ENCODE measurements at places on chromosomes 5 and 9.
A peak's percentile ranks its signal among the peaks of the same experiment; 100 is the strongest.

GRCh38 chr9:107768224-107768623, 278.7 kb upstream of the KLF4 start:
- no peak for DNase-seq

GRCh38 chr9:127360829-127361228, 36.1 kb upstream of the SLC2A8 start:
- DNase-seq: peak; percentile 6

- DNase-seq: no peak
Observed at GRCh38 chr5:42879291-42879690, 67.6 kb upstream of the SELENOP start.

DNA sequence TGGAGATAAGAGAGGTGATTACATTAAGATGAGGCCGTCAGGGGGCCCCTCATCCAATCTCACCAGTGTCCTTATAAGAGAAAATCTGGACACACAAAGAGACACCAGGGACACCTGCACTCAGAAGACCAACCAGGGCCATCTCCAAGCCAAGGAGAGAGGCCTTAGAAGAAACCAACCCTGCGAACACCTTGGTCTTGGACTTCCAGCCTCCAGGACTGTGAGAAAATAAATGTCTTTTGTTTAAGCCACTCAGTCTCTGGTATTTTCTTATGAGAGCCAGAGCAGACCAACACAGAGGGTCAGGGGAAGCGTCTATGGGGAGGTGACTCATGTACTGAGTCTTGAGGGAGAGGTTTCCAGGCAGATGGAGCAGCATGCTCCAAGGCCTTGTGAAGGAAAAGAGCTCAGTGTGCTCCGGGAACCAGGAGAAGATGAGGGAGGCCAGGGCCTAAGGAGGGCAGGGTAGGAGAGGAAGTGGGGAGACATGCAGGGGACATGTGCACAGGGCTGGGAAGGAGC, 5.4 kb downstream of the PHYKPL start:
- DNase-seq: peak; percentile 51

DNA sequence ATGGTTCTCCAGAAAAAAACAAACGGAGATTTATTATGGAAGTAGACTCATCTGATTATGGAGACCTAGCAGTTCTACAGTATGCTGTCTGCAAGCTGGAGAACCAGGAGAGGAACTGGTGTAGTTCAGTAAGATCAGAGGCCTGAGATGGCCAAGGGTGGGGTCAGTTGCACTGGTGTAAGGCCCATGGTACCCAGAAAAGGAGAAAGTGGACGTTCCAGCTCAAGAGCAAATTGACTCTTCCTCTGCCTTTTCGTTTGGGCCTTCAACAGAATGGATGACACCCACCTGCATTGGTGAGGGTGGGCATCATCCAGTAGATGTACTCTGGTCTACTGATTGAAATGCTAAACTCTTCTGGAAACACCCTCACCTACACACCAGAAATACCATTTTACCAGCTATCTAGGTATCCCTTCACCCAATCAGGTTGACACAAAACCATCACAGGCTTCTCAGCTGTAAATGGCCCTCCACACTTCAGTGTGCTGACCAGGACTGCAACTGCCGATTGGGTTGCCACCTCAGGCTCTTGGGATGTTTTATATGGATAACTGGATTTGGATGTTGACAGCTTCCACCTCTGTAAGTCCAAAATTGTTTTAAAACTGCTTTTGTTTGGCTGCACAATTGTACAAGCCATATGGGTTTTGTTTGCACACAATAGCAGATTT, 51.2 kb downstream of the RAD23B start:
- DNase-seq: no peak

DNA sequence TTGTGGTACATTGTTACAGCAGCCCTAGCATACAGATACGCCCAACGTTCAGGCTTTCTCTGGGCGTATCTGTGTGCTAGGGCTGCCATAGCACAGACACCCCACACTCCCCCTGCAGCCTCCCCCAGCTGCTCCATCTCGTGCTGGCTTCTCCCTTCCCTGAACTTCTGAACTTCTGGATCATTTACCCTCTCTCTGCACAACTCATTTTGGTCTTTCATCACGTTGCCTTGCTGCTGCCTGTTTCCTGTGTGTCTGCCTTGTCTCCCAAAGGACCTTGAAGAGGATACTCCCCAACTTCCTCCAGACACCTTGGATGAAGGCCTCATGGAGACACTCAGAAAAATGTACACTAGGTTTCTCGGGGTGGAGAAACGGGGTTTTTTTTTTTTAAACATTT, 37.3 kb downstream of the SLIT3 start:
- DNase-seq: peak; percentile 20

DNA sequence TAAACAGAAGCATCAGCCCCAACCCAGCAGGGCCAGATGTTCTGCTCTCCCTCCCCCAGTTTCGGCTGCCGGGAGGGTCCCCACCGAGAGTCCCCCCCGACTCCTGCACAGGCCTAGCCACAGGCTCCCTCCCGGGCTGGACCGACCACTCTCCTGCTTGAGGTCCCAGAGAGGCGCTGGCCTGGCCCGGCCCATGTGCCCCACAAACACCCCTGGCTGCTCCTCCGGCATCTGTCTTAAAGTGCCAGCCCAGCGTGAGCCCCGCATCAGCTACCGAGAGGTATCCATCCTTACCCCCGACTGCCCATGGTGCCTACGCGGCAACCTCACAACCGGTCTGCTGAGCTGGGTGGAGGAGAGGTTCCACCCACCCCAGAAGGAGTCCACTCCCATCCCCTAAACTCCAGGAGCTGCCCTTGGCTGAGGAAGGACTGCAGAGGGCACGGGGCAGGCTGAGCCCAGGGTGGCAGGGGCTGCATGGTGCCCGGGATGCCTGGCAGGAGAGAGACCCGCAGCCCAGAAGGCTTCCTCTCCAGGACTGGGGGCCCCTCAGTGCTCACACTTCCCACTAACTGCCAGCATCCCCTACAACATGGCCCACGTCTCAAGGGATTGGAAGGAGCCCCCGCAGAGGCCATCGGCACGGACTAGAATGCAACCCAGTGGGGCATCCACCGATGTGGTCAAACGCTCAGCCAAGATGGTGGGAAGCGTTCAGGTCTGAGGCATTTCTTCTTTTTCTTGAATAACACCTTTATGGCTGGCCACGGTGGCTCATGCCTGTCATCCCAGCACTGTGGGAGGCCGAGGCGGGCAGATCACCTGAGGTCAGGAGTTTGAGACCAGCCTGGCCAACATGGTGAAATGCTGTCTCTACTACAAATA, 15.6 kb upstream of the EGFL7 start:
- no peak for DNase-seq

DNA sequence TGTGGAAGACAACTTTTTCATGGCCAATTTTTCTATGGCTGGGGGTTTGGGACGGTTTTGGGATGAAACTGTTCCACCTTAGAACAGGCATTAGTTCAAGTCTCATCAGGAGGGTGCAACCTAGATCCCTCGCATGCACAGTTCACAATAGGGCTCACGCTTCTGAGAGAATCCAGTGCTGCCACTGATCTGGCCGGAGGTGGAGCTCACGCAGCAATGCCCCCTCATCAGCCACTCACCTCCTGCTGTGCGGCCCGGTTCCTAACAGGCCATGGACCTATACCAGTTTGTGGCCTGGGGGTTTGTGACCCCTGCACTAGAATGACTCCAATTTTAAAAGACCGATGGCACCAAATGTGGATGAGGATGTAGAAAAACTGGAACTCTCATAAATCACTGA, 127.2 kb upstream of the IER5L start:
- DNase-seq: no peak

DNA sequence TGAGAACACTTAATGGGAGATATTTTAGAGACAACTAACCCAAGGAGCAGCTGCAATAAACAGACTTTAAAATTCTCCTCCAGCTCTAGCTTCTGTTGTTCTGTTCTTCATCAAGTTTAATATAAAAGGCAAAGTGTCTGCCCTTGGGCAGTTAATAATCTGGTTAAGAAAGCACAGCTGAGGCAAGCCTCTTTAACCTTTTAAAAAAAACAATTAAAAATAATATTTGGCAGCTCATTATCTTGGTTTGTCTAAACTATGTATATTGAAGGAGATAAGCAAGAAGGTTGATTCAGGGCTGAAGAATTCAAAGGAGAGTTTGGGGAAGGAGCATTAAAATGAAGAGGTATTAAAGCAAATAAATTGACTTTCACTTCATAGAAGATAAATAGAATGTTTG, 75.4 kb downstream of the TSSK1B start:
- DNase-seq: no peak

- DNase-seq: no peak
Observed at GRCh38 chr9:136754626-136755301, 3.3 kb downstream of the LCN8 start.

GRCh38 chr5:142846406-142846805, 76.2 kb downstream of the ARHGAP26 start:
- DNase-seq: no peak

DNA sequence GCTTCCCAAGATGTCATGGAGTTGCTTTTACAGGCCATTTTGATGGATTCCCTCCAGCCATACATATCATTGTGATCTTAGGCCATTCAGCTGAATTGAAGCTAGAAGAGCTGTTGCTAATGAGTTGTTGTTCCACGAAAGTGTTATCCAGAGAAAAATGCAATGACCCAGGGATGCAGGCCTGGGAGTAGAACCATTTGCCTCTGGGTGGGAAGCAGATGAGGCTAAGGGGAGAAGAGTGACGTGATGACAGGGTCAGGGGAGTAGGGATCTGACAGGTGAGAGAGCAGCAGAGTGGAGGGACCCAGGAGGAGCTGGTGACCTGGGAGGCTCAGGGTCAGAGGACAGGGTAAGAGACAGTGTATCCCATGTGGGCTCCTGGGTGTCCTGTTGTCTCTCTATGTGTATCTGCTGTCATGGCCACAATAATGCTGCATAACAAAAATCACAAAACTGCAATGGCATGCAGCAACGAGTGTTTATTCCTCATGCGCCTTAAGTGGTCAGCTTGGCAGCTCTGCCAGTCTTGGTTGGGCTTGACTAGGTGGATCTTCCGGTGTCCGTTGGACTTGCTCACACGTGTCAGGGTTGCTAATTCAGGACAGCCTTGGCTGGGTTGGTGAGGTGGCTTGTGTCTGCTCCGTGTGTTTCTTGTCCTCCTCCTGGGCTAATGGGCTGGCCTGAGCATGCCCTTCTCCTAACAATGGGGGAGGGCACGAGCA, 90.6 kb downstream of the LIFR start:
- no peak for DNase-seq

- no peak for DNase-seq
Observed at GRCh38 chr9:123973590-123974223, 37.9 kb upstream of the LHX2 start.

GRCh38 chr5:40409601-40410000, 270.1 kb upstream of the PTGER4 start:
- DNase-seq: no peak

Measured in GM23248 (cell line).